A549 treated with Hydrocortisone at 1 μM for 4 hours (cell line): ENCODE measurements at places on chromosomes 1 and 21. TPM values are rescaled to one million over a fixed set of nuclear protein-coding genes. Genes with fewer than 3 reads are reported as not detected.

The EPHB2 gene
- total RNA-seq = 30.2 to 41.7 TPM (median 36.7 TPM) in 5 replicates

The CHD5 gene
- 1.5 to 2.2 TPM (median 1.9 TPM) in 5 replicates for total RNA-seq

The OR6K3 gene
- total RNA-seq = not detected in 5 replicates

The C1orf87 gene
- total RNA-seq = not detected in 5 replicates

The AGBL4 gene
- total RNA-seq = not detected in 5 replicates

The RHD gene
- not detected in 5 replicates for total RNA-seq

The BCAN gene
- total RNA-seq = 0.12 to 0.13 TPM in 2 of 5 replicates, not detected in the others

The ADORA1 gene
- 0.59 to 0.90 TPM (median 0.72 TPM) in 5 replicates for total RNA-seq

The ZDHHC18 gene
- total RNA-seq = 40.4 to 44.5 TPM (median 41.3 TPM) in 5 replicates

The NES gene
- 1.0 to 1.5 TPM (median 1.2 TPM) in 5 replicates for total RNA-seq

The DUSP10 gene
- 1.7 to 3.3 TPM (median 2.6 TPM) in 5 replicates for total RNA-seq

The UBE2U gene
- total RNA-seq = not detected in 5 replicates

The PHLDA3 gene
- total RNA-seq = 93.9 to 166 TPM (median 142 TPM) in 5 replicates

The RGSL1 gene
- total RNA-seq = not detected in 5 replicates
